H9 (cell line): ENCODE measurements at places on chromosomes 1 and 21.

DNA sequence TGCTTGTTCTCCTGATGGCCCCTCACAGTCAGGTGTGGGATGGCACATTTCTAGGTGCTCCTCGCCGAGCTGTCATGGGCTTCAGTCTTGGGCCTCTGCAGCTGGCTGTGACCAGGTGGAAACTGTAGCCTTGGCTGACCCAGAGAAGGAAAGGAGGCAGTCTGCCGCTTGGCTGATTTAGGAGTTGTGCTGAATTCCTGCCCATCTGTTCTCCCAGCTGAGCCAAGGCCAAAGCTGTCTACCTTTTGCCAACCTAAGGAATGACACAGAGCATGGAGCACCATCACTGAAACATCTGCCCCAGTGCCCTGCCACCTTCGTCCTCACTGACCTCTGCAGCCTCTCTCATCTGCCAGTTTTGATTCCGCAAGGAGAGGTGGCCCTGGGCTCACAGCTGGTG, 27.9 kb downstream of the UTP25 start:
- no peak for DNase-seq

DNA sequence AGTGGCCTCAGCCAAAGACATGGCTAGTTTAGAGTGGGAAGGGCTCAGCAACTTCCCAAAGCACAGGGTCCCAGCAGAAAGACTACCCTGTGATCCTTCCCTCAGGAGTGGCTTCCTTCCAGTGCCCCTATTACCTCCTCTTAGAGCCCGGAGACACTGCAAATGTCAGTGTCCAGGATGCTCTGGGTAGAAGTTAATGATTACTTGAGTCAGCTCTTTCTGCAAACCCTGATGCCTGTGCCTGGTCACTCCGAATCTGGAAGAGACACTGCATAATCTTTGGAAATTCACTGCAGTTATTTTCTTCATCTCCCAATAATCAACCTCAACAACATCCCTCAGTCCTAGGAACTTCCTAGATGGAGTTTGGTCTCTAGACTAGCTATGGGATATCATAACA, 27.2 kb upstream of the MGST3 start:
- no peak for DNase-seq

DNA sequence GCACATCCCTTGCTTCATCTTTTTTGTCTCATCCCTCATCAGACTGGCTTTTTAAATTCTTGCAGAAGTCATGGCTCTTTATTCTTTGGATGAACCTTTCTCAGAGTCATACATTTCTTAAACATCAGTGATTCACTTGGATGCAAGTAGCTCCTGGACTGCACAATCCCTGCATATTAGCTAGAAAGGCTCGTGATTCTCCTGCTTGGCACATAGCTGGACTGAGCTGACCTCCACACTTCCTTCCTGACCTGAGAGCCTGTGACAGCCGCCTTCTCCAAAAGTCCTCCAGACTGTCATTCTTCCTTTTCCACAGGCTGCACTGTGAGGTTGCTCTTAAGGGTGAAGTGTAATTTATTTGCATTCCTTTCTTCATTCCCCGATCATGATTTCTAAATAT, 109.4 kb downstream of the RGL1 start:
- no peak for DNase-seq

DNA sequence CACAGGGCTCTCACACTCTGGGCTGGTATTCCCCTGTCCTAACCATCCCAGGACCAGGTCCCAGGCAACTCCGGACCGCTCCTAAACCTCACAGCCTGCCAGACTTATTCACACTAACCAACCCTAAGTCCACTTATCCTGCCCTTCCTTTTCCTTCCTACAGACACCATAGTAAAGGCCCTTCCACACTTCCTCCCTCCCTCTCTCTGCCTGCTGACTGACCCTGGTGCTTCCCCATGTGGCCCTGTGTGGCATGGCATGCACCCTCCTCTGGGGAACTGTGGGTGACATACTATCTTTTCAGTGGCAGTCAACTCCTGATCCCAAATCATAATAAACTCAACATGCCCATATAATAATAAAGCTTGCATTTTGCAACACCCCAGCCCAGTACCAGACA, 155.1 kb upstream of the DNAH14 start:
- DNase-seq, result peak; percentile 57

GRCh38 chr1:60078182-60078581, 4.6 kb upstream of the C1orf87 start:
- DNase-seq, result no peak

GRCh38 chr1:22074803-22075202, 22.3 kb downstream of the CDC42 start:
- no peak for DNase-seq

- DNase-seq, result no peak
Measured at GRCh38 chr1:167669209-167670124, 39.4 kb downstream of the RCSD1 start.

- DNase-seq, result no peak
Measured at GRCh38 chr1:48374785-48375184, 97.2 kb downstream of the SPATA6 start.

DNA sequence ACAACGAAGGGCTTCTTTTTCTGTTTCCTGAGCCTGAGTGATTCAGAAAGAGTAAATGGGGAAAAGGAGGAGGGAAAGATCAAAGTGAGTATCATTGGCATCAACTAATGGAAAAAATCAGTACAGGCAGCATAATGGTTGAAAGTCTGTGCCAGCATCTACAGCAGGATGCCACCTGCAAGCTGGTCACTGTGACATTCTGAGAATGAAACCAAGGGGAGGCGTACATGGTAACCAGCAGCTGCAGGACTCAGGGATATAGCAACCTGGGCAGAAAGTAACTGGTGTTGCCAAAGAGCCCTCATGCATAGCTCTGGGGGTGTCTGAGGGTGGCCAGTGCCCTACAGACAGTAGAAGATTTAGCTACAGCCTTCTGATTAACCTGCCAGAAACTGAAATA, 305.9 kb downstream of the BRINP2 start:
- no peak for DNase-seq

DNA sequence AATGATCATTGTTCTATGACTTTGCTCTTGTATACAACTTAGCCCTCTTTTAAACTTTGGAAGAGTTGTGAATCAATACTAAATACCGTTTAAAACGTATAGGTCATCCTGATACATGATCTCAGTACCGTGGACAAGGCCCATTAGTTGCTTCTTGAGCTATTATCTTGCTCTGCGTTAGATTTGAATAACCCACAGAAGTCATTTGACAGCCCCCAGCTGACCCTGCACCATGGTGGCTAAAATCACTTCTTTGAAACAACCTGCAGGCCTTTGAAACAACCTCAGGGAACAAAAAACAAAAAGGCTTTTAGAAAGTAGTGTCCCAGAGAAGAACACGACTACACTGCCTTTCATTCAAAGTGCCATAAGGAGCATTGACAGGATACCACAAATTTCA, 473.0 kb upstream of the ADGRL2 start:
- DNase-seq, result no peak

GRCh38 chr21:20527731-20528460, 470.3 kb upstream of the NCAM2 start:
- no peak for DNase-seq

GRCh38 chr1:167762061-167762746, 40.4 kb downstream of the MPZL1 start:
- no peak for DNase-seq

DNA sequence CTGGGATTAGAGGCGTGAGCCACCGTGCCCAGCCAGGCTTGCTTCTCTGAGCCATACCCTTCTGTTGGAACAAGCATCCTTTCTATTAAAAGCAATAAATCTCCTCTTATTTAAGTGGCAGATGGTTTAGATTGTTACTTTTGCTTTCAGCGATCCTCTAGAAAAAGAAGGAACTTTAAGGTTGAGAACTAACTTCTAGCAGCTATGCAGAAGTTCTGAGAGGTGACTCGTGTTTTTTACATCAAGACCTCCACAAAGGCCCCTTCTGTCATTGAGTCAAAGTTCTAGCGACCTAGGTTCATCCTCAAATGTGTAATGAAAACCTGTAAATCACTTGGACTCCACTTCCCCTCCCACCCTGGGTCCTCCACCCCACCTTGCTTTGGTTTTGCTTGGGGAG, 30.8 kb downstream of the PLEKHO1 start:
- DNase-seq, result no peak

GRCh38 chr1:111285879-111286278, 4.8 kb upstream of the CHIA start:
- no peak for DNase-seq

DNA sequence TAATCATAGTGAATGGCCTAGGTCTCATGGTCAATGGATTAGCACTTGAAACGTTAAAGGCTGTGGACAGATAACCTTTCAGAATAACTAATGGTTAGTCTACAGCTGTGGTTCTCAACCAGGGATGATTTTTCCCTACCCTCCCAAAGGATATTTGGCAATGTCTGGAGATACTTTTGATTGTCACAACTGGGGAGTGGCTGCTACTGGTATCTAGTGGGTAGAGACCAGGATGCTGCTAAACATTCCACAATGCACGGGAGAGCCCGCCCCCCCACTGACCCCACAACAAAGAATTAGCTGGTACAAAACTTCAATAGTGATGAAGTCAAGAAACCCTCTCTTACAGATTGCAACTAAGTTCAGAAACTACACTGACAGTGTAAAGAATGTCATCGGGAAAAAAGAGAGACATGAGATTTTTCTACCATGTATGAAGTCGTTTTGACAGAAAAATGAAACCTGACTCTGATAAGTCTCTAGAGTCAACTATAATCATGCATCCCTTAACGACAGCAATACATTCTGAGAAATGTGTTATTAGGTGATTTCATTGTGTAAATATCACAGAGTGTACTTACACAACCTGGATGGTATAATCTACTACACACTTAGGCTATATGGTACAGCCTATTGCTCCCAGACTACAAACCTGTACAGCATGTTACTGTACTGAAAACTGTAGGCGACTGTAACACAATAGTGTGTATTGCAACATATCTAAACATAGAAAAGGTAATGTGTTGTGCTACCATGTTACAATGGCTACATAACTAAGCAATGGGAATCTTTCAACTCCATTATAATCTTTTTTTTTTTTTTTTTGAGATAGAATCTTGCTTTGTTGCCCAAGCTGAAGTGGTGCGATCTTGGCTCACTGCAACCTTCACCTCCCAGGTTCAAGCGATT, 49.7 kb upstream of the PRDX6 start:
- no peak for DNase-seq
